ENCODE measurements at places on chromosomes 16 and 17. TPM values are rescaled to one million over a fixed set of nuclear protein-coding genes. Genes with fewer than 3 reads are reported as not detected.
A peak's percentile ranks its signal among the peaks of the same experiment; 100 is the strongest.

DNA sequence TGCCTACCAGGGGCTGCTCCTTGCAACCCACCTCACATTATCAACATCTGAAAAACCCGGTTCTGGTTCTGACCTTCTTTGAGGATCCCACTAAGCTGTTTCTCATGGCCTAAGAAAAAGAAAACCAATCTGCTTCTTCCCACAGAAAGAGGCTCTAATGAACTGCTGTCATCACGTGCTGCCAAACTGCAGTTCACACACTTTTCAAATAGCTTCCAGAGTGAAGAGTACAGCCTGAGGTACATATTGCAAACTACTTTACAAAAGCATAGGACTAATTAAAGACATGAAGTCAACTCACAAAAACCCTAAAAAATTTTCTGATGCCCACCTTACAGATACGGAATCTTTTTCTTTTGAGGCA is 36.7 kb downstream of the SMG6 start:
- no peaks in the 10 kb centered on the region for H3K36me3 ChIP-seq
- no peak overlapping the region for H3K27ac ChIP-seq
- no peaks in the 10 kb centered on the region for H3K27me3 ChIP-seq
- H3K4me3 ChIP-seq: no peak overlapping the region

DNA sequence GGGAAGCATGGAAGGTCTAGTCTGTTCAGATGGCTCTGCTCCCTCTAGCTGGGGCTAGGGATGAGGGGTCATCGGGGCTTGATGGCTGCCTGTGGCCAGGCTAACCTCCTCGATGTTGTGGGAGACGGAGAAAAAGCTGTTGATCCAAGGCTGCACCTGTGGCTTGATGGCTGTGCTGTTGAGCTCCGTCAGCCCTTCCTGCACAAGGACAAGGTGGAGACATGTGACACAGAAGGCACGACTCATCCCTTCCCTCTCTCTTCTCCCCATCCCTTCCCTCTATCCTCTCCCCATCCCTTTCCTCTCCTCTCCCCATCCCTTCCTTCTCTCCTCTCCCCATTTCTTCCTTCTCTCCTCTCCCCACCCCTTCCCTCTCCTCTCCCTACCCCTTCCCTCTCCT is 28.2 kb downstream of the FCSK start:
- no peak overlapping the region for H3K27ac ChIP-seq
- H3K4me3 ChIP-seq: no peak overlapping the region
- DNase-seq: no peak
- H3K4me1 ChIP-seq: no peaks in the 10 kb centered on the region
- H3K36me3 ChIP-seq: no peaks in the 10 kb centered on the region

- no peak for DNase-seq
- H3K27ac ChIP-seq: no peak overlapping the region
- H3K27me3 ChIP-seq: peaks cover 8% of the 10 kb centered on the region
Measured at GRCh38 chr16:20004931-20005330, 68.8 kb downstream of the GPR139 start.

GRCh38 chr16:8901320-8901861 is 19.2 kb downstream of the LITAFD start:
- H3K4me3 ChIP-seq: no peak overlapping the region
- no peak for DNase-seq
- no peaks in the 10 kb centered on the region for H3K27me3 ChIP-seq
- peaks cover 98% of the 10 kb centered on the region for H3K36me3 ChIP-seq
- H3K27ac ChIP-seq: no peak overlapping the region

DNA sequence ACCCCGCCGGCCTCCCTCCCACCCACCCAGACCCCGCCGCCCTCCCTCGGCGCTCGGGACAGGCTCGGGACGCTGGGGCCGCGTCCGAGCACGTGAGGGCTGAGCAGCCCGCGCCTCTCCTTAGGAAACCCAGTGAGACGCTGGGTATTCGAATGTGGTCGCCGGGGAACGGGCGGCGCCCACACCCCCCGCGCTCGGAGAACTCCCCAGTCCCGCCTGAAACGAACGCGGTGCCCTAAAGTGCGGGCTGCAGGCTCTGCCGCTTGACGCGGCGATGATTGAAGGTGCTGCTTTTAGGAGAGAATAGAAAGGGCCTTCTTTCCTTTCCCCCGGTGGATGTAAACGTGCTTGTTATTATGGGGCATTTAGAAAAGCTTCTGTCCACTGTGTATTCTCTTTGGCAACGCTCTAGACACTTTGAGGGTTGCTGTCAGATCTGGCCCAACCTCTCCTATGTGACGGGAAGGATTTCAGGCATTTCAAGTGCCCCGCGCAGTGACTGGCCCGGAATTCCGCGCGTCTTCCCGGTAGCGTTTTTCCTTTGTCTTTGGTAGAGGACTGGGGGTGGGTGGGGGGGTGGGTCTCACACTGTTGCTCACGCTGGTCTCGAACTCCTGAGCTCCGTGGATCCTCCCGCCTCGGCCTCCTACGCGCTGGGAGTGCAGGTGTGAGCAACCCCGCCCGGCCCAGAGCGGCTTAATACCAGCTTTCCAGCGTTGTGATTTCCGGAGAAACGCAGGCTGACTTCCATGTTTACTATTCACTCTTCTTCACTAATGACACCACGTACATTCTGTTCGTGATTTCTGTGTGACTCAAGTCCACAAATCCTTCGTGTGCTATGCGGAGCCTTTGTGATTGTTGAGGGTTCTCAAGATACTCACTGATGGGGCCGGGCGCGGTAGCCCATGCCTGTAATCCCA is 21.8 kb upstream of the FOXK2 start:
- H3K27me3 ChIP-seq: no peaks in the 10 kb centered on the region
- H3K4me3 ChIP-seq: peak overlapping the region; percentile 46
- H3K4me1 ChIP-seq: peaks cover 5% of the 10 kb centered on the region
- peak overlapping the region; percentile 87 for H3K27ac ChIP-seq
- DNase-seq: peak; percentile 31

DNA sequence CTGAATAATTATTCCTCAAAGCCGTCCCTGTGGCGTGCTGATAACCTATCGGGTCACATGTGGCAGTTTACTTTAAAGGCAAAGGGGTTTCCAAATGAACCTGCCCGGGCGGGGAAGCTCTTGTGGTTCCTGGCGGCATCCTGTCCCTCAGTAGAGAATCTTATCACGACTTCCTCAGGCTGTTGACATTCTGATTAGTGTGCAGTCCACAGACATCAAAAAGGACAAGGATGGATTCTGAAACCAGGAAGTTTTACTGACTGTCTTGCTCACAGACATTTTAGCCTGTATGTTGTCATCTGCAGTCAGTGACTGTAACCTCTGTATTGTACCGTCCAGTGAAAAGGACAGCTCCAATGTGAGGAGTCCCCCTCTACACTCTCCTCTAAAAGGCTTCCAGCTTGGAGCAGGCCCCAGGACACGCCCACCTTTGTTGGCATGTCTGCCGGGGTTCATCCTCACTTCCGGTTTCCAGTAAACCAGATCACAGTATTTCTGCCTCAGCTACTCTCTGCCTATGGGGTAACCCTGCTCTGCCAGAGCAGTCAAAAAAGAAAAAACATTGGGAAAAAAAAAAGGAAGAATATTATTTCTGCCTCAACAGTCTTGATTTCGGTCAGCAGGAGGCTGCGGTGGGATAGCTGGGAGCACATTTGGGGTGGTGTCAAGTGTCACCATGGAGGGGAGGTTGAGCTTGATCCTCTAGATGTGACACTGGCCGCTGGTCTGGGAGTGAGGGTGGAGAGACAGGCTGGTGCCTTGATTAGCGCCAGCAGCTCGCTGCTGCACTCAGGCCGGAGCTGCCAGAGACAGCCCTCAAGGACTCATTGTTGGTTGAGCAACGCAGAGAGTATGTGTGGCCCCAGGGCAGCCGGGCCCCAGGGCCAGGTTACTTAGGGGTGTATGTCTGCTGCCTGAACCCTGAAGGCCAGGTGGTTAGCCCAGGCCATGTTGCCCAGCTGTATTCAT is 89.0 kb upstream of the DNAH17 start:
- no peaks in the 10 kb centered on the region for H3K36me3 ChIP-seq
- H3K27ac ChIP-seq: peak overlapping the region; percentile 55
- H3K4me3 ChIP-seq: no peak overlapping the region

GRCh38 chr17:2547176-2547575 is 35.5 kb upstream of the METTL16 start:
- DNase-seq: peak; percentile 22
- no peak overlapping the region for H3K4me3 ChIP-seq
- H3K4me1 ChIP-seq: no peaks in the 10 kb centered on the region
- no peaks in the 10 kb centered on the region for H3K36me3 ChIP-seq
- no peaks in the 10 kb centered on the region for H3K27me3 ChIP-seq
- H3K27ac ChIP-seq: no peak overlapping the region

- H3K27me3 ChIP-seq: no peaks in the 10 kb centered on the region
- DNase-seq: peak; percentile 18
- no peaks in the 10 kb centered on the region for H3K4me1 ChIP-seq
Measured at GRCh38 chr16:87996962-87997880, 46.0 kb downstream of the BANP start.

DNA sequence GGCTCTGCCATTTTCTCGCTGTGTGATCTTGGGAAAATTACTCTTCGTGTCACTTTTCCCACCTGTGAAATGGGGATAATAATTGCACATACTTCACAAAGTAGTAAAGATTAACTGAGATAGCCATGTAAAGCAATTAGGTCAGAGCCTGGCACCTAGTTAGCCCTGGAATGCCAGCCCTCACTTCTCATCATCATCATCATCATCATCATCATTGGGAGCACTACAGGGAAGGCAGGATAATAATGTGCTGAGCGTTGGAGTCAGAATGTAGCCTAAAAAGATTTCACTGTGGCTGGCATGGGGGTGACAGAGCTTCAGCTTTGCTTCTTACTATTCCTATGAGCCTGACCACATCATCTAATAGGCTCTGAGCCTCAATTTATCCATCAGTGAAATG is 362.6 kb downstream of the TOX3 start:
- no peak overlapping the region for H3K27ac ChIP-seq
- H3K27me3 ChIP-seq: no peaks in the 10 kb centered on the region
- no peaks in the 10 kb centered on the region for H3K36me3 ChIP-seq

Gene CA5A
- not detected for polyA plus RNA-seq

GRCh38 chr17:49015179-49015923 is 18.2 kb downstream of the IGF2BP1 start:
- H3K36me3 ChIP-seq: no peaks in the 10 kb centered on the region
- peaks cover 49% of the 10 kb centered on the region for H3K27me3 ChIP-seq
- H3K27ac ChIP-seq: no peak overlapping the region

GRCh38 chr16:73047536-73048291 is at the start of gene ZFHX3:
Gene ZFHX3, minus strand, starts transcription at chr16:73048128. Its CDS starts 87,983 bp downstream, at chr16:72960145.
- no peaks in the 10 kb centered on the region for H3K27me3 ChIP-seq
- peak within 1 kb of the TSS; percentile 89 for H3K4me3 ChIP-seq
- peaks cover 87% of the 10 kb centered on the region for H3K4me1 ChIP-seq
- no peaks in the 10 kb centered on the region for H3K36me3 ChIP-seq

Gene PRSS8
- 0.20 TPM for polyA plus RNA-seq

GRCh38 chr16:56363781-56364565 is 61.4 kb downstream of the AMFR start:
- no peak for DNase-seq
- no peak overlapping the region for H3K27ac ChIP-seq

Gene KRTAP4-4
- not detected for polyA plus RNA-seq
